ENCODE measurements at places on chromosomes 1 and 21. TPM values are rescaled to one million over a fixed set of nuclear protein-coding genes. Genes with fewer than 3 reads are reported as not detected.

The S100A3 gene
- total RNA-seq, result 3.8 TPM

The SELL gene
- total RNA-seq, result not detected

The S100A7 gene
- not detected for total RNA-seq

DNA sequence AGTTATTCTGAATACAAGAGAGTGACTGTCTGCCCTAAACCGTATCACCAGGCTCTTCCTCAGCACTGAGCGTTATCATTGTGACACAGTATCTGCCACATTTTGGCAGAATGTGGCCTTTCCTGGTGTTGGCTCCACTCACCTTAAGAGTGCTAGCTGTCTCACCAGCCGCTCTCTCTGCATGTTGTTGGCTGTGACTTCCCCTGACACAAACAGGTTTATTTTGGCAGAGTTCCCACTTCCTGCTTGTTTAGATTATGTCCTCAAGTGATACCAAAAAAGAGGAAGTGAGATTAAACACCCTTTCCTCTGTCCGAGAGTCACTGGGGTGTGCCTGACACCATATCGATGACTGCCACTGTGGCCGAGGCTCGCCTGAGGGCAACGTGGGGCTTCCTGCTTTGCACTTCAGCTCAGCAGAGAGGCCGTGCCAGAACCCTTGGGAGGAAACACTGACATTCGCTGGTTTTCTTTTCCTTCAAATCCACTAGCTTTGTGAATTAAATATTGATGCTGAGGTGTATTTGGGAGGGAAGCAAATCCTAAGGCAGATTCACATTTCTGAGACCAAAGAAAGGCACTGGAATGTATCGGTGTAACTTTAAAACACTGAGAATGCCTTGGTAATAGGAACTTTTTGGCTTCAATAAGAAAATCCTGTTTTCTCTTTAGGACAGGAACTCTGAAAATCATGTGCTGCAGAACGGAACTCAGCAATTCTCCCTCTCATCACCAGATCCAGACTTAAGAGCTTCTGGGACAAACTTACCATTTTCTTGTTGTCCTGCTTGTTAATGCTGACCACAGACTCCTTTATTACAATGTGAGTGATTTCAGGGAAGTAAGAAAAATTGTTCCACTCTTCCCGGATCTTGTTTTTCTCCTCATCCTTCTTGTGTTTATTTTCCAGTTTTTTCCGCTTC lies 102.1 kb downstream of the JAK1 start:
- DNase-seq, result no peak

DNA sequence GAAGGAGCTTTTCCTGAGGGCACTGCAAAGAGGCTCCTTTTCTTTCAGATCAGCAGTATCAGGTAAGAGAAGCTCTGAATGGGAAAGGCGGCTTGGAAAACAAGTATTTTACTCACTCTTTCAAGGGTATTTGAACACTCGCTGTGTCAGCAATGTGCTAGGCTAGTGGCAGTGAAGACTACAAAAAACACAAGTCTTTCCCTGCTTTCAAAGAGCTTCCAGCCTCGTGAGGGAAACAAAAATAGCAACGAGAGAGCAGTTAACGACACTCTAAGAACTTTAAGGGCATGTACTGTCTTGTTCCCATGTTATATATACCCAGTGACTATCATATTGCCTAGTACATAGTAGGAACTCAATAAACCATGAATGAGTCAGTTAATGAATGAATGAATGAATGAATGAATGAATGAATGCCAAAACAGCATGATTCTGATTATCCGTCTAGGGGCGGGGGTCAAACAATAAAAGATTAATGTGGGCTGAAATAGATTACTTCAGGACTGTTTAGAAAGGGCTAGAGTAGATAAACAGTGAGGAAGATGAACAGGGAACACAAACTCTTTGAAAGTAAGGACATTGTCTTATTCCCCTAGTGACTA lies 14.2 kb upstream of the MCOLN3 start:
- no peak for DNase-seq

DNA sequence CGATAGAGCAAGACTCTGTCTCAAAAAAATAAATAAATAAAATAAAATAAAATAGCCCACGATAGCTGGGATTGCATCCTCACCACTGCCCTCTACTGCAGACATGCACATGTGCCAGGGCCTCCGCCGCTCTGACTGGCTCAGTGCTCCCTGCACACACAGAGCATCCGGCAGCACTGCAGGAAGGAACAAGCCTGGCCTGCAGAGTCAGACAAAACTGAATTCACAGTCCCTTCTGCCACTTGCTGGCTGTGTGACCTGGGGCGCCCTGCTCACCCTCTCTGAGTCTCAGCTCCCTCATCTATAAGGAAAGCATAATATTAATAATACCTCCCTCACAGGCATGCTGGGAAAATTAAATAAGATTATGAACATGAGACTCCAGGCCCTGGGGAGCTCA lies 35.4 kb downstream of the CSMD2 start:
- DNase-seq, result no peak

- no peak for DNase-seq
Measured at GRCh38 chr1:47517946-47518345, 80.1 kb downstream of the FOXD2 start.
